ENCODE measurements at places on chromosomes 1 and 21. TPM values are rescaled to one million over a fixed set of nuclear protein-coding genes. Genes with fewer than 3 reads are reported as not detected.
A peak's percentile ranks its signal among the peaks of the same experiment; 100 is the strongest.

DNA sequence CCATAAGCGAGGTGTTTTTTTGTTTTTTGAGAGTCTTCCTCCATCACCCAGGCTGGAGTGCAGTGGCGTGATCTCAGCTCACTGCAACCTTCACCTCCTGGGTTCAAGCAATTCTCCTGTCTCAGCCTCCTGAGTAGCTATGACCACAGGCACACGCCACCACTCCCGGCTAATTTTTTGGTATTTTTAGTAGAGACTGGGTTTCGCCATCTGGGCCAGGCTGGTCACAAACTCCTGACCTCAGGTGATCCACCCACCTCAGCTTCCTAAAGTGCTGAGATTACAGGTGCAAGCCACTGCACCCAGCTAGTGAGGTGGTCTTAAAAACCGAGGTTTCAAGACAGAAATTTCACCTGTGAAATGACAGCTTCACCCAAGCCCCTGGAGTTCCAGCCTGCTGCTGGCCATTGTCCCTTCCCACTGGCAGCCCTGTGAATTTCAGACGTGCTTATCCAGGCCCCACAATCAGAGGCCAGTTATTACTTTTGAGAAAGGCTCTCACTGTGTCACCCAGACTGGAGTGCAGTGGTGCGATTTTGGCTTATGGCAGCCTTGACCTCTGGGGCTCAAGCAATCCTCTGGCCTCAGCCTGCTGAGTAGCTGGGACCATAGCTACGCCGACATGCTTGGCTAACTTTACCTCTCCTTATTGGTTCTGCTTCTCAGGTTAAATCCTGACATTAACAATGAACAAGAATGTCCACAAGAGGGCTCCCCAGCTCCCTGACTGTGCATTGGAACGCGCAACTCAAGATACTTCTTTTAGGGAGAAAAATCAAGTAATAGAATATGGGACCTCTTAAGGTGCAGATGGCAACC lies 19.4 kb downstream of the ENO1 start:
- H3K27me3 ChIP-seq, result no peaks in the 10 kb centered on the region
- H3K27ac ChIP-seq, result peak overlapping the region; percentile 30
- peaks cover 26% of the 10 kb centered on the region for H3K4me1 ChIP-seq
- no peak overlapping the region for H3K4me3 ChIP-seq

DNA sequence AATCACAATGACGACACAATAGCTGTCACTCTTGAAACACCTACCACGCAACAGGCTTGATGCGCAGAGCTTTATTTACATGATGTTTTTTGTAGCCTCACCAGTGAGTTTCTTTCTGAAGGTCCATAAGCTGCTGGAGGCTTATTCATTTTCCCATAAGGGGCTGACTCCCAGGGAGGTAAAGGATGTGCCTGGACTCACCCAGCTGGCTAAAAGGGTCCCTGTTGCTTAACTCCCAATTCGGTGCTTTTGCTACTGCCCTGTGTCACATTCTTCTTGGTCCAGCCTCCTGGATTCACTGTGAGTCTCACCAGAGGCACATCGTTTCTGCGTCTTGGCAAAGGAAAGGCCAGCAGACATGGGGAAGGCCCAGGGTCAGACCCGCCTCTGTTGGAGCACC lies 44.6 kb upstream of the OLIG2 start:
- no peak overlapping the region for H3K4me3 ChIP-seq
- H3K27me3 ChIP-seq, result no peaks in the 10 kb centered on the region
- H3K27ac ChIP-seq, result no peak overlapping the region
- no peaks in the 10 kb centered on the region for H3K36me3 ChIP-seq
- DNase-seq, result no peak

DNA sequence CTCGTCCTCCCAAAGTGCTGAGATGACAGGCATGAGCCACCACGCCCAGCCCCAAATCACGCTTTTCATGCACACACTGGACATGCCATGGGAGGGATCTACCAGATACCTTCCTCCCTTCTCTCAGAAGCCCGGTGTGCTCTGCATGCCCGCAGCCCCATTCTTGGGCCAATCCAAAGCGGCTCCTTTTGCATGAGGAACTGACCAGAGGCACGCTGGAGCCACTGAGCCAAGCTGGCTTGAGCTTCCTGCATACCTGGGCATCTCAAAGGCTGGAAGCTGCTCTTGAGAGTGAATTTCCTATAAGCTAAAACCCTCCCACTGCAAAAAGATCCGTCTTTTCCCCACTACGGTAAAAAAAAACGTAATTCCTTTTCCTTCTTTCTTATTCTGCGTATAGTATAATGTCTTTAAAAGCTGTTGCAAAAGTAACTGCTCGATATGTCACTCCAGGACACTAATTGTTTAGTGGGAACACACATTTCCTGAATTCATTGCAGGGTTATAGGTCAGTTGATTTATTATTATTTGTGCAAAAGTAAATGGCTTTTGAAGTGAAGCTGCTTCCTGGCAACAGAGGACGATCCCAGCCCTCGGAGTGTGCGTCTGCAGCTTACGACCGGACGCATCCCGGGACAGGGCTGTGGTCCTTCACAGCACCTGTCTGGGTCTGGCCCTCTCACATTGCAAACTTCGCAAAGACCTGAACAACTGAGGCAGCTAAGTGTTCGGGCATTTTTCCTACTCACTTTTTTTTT lies 61.8 kb upstream of the ETS2 start:
- no peak overlapping the region for H3K4me3 ChIP-seq
- H3K27me3 ChIP-seq, result no peaks in the 10 kb centered on the region
- DNase-seq, result no peak
- no peak overlapping the region for H3K27ac ChIP-seq

- no peak overlapping the region for H3K4me3 ChIP-seq
- H3K27ac ChIP-seq, result no peak overlapping the region
- H3K27me3 ChIP-seq, result no peaks in the 10 kb centered on the region
- no peaks in the 10 kb centered on the region for H3K36me3 ChIP-seq
- no peak for DNase-seq
These were observed 67.0 kb upstream of the KLHDC7A start for GRCh38 chr1:18413541-18414305.

DNA sequence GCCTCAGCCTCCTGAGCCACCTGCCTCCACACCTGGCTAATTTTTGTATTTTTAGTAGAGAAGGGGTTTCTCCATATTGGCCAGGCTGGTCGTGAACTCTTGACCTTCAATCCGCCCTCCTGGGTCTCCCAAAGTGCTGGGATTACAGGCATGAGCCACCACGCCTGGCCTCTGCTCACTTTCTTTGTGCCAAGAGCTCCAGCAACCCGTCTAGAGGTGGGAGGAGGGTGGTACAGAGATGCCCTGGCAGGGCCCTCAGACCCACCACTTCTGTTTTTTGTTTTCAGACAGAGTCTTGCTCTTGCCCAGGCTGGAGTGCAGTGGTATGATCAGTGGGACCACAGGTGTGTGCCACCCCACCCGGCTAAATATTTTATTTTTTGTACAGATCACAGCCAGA lies 6.9 kb upstream of the SYNC start:
- DNase-seq, result no peak
- no peak overlapping the region for H3K4me3 ChIP-seq
- H3K27me3 ChIP-seq, result no peaks in the 10 kb centered on the region

DNA sequence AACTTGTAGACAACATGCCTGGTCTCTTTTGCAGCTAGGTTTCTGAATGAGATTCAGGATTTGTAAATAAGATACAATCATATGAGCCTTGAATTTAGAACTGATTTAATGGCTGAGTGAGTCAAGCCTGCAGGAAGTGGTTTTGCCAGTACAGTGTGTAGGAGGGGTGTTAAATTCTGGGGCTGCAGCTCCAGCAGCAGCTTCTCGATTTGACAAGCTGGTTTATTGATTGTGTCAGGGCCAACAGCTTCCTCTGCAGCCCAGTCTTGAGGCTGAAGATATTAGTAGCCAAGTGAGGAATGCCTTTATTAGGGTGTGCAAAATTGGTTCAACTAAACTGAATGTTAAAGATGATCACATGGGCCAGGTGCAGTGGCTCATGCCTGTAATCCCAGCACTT lies 11.5 kb upstream of the PLA2G5 start:
- no peak for DNase-seq
- no peaks in the 10 kb centered on the region for H3K27me3 ChIP-seq
- no peak overlapping the region for H3K27ac ChIP-seq
- H3K36me3 ChIP-seq, result no peaks in the 10 kb centered on the region
- no peak overlapping the region for H3K4me3 ChIP-seq
- H3K4me1 ChIP-seq, result no peaks in the 10 kb centered on the region

DNA sequence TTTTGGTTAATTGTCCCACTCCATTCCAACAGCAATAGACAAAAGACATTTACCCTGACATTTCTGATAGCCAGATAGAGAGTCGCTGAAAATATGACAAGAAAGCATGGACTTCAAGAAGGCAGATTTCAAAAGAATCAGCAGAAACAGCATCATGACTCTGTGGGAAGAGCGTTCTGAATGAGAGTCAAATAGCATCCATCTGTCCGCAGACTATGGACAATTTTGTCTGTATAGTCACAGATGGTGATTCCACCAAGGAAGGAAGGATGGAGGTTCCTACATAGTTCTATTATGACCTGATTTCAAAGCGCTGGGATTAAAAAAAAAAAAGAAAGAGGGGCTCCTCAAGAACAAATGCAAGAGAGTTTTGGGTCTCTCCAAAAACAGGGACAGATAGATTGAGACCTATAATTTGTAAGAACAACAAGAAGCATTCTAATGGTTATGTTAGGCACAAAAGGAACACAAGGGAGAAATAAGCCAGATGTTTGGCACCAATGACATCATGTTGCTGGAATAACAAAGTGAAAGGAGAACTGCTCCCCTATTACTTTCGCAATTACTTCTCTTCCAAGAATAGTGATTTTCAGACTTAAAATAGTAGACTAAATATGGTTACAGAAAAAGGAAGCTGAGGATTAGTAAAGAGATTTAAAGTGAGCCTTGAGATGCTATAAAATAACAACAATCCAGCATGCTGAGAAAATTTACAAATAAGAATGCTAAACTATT lies 28.5 kb downstream of the NIBAN1 start:
- H3K4me1 ChIP-seq, result peaks cover 26% of the 10 kb centered on the region
- no peaks in the 10 kb centered on the region for H3K27me3 ChIP-seq

DNA sequence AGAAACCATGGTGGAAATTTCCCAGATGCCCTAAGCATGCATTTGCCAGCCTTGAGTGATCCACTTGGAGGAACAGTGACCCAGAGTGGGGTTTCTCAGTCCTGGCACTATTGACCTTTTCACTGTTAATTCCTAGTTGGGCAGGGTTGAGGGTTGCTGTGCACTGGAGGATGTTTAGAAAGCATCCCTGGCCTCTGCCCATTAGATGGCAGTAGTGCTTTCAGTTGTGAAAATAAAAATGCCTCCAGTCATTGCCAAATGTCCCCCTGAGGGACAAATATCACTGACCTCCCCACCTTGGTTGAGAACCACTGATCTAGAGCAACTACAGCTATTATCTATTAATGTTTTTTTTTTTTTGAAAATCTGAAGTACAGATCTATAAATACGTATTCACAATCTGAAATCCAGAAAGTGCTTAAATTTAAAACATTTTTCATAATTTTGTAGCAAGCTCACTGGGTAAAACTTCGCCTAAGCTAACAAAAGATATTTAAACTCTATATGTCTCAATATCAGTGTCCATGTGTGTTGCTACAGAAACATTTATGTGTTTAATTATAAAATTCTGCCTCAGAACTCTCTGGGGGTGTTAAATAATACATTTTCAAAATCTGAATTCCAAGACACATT lies 27.3 kb downstream of the F3 start:
- DNase-seq, result peak; percentile 49
- H3K4me3 ChIP-seq, result no peak overlapping the region
- H3K27ac ChIP-seq, result no peak overlapping the region
- no peaks in the 10 kb centered on the region for H3K27me3 ChIP-seq

- H3K4me3 ChIP-seq, result no peak overlapping the region
- H3K4me1 ChIP-seq, result peaks cover 22% of the 10 kb centered on the region
- no peak overlapping the region for H3K27ac ChIP-seq
- H3K27me3 ChIP-seq, result no peaks in the 10 kb centered on the region
- H3K36me3 ChIP-seq, result no peaks in the 10 kb centered on the region
These were observed 43.0 kb upstream of the RAP1A start for GRCh38 chr1:111576547-111576946.

DNA sequence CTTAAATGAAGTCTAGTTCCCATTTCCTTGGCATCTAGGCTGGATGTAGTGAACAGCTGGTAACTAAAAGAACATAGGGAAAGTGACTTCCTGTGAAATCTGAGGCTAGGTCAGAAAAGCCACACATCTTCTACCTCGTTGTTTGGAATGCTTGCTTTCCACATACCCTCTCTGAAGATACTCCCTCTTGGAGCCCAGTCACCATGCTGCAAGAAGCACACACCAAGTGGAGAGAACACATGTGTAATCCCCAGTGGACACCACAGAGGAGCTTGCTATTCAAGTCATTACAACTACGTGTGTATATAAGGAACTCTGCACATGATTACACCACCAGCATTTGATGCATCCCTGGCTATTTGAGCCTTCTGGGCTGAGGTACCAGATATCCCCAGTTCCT lies 125.9 kb downstream of the RGS21 start:
- H3K4me1 ChIP-seq, result no peaks in the 10 kb centered on the region
- no peak for DNase-seq
- H3K36me3 ChIP-seq, result no peaks in the 10 kb centered on the region
- no peaks in the 10 kb centered on the region for H3K27me3 ChIP-seq
- no peak overlapping the region for H3K4me3 ChIP-seq

- no peaks in the 10 kb centered on the region for H3K27me3 ChIP-seq
- no peaks in the 10 kb centered on the region for H3K36me3 ChIP-seq
- H3K4me3 ChIP-seq, result no peak overlapping the region
- H3K27ac ChIP-seq, result no peak overlapping the region
- no peaks in the 10 kb centered on the region for H3K4me1 ChIP-seq
These were observed 14.6 kb upstream of the OR2L5 start for GRCh38 chr1:247998811-247999210.

NBPF4 gene
- total RNA-seq, result not detected

CCDC30 gene
- total RNA-seq, result 8.9 TPM

CNKSR1 gene
- total RNA-seq, result 47.7 TPM

KCNE2 gene
- not detected for total RNA-seq

AMY1C gene
- total RNA-seq, result not detected

Measured in body of pancreas (tissue), 4 donors.